ENCODE measurements at places on chromosomes 11 and 22.
A peak's percentile ranks its signal among the peaks of the same experiment; 100 is the strongest.

GRCh38 chr11:133678191-133678590, 145.9 kb upstream of the OPCML start:
- DNase-seq, result no peak

- no peak for DNase-seq
Measured at GRCh38 chr11:31218847-31219246, 150.7 kb downstream of the DCDC1 start.

GRCh38 chr11:133403900-133404299, 128.4 kb downstream of the OPCML start:
- no peak for DNase-seq

GRCh38 chr22:22953791-22954190, 66.2 kb downstream of the IGLL5 start:
- no peak for DNase-seq

GRCh38 chr11:68780829-68781228, 29.5 kb upstream of the TESMIN start:
- DNase-seq, result peak; percentile 24

GRCh38 chr11:26950260-26950719, 43.6 kb upstream of the FIBIN start:
- no peak for DNase-seq

- no peak for DNase-seq
Measured at GRCh38 chr11:66918741-66919140, 39.4 kb downstream of the PC start.

DNA sequence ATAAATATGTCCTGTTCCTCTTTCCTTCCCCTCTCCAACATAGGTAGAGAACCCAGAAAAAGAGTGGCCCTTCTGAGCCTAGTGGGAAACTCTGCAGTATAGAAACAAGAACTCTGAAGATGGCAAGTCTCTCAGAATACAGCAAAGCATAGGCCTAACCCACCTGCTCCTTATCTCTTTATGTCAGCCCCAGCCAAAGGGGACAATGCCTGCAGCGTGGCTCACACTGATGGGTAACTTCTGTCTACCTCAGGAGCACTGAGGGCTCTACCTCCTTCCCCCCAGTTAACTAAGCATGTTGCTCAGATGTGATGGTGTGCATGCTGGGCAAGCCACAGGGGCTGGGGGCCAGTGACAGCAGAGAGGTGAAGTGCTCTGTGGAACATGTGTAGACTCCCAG, 4.9 kb upstream of the NRIP3 start:
- DNase-seq, result no peak

DNA sequence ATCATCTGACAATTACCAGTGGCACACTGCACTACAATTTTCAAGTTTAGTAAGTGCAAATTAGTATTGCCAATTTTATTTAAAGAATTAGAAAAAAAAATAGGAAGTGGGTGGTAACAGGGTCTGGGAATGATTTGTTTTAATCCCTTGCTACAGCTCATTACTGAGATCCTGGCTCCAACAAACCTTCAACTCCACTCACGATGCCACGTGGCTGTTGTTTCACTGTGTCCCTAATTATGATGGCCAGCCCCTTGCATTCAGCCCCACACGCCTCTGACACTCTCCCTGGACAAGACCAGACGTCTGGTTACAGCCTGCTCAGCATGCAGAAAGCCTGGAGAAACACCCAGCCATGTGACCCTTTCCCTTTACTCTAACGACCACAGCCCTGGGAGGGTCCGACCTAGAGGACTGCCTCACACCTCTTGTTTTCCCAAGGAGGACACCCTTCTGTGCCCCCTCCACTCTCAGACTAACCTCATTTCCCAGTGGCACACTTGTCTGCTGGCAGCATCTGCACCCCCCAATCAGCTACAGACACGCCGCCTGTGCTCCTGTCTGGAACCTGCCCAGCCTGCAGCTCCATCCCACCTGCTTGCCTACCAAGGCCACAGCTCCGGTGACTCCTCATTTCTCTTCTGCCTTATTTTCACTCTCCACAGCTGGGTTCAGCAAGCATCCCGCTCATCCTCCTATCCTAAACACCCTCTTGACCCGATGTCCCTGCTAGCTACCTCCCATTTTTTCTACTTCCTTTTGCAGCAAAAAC, 18.5 kb upstream of the SLC25A1 start:
- no peak for DNase-seq

DNA sequence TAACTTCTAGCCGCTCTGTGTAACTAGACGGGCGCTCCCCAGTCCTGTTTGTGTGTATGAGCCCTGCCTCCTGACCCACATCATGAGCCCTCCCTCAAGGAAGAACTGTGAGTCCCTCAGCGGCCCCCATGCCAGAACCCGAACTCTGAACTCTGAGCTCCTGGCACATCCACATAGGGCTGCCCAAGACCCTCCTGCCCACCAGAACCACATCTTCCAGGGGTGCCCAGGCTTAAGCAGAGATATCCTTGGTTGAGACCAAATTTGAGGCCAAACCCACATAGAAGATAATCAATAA, 3.0 kb downstream of the TRIM29 start:
- DNase-seq, result no peak

DNA sequence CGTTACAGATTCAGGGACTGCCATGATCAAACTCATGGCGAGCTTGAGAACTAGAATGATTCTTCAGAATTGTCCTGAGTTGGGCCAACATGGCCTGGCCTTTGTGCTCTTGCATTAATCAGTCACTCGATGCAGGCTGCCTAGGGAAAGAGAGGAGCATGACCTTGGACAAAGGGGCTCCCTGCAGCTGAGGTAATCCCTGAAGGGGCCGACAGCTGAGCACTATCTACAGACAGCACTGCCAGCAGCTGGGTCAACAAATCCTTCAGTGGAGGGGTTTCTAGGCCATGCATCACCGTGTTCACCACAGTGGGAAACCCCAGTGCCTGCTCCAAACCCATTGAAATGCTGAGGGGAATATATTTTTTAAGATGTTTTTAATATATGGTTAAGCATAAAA, 159.5 kb upstream of the POU2AF2 start:
- DNase-seq, result no peak

DNA sequence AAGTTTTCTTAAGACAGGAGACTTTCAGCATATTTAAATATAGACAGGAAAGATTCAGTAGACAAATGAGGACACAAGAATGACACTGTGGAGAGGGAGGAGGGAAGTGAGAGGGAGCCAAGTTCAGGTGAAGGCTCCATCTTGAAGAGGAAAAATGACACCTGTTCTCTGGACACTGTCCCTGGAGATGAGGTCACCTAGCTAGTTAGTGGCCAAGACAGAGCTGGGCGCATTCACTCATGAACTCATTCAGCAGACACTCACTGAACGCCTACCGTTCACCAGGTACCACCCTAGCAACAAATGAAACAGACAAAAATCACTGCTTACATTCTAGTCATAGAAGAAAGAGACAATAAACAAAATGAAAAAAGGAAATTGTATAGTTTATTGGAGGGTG, 103.3 kb upstream of the PARVA start:
- DNase-seq, result no peak

GRCh38 chr11:1863352-1864216, 10.7 kb downstream of the LSP1 start:
- no peak for DNase-seq

DNA sequence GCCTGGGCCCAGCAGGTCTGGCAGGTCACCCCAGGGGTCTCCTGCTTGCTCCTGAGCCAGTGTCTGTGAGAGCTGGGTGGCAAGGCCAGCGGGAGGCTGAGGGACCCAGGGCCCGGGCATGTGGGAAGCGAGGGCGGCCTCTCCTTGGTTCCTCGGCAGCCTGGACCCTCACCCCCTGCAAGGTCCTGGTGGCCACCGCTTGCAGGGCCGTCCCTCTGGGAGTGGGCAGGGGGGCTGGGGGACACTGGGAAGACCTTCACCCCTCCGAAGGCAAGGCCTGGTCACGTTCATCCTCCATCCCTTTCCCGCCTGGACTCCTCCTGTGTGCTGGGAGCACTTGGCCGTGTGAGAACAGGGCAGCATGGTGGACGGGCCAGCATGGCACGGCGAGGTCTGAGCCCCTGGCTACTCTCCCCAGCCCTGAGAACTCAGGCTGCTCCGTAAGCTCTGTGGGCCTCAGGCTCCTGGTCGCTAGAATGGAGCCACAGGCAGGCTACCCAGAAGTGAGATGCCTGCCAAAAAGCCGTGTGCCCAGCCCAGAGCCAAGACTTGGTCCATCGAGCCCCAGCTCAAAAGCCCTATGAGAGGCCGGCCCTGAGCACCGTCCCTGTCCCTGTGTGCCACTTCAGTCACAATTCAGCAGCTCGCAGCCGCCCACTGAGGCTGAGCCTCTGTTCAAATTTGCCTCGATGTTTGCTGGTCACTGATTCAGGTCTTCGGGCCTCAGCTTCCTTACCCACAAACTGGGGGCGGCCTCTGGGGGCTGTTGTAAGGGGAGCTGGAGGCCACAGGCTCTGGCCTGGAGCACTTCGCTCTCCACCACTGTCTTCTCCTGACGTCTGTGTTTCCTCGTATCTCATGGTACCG, 45.0 kb downstream of the IGLL1 start:
- DNase-seq, result no peak
